ENCODE measurements at places on chromosomes 11 and 22. TPM values are rescaled to one million over a fixed set of nuclear protein-coding genes. Genes with fewer than 3 reads are reported as not detected.

The PTPN5 gene
- total RNA-seq: 0.99 TPM

The OR4D5 gene
- not detected for total RNA-seq

The MYOD1 gene
- 11.8 TPM for total RNA-seq

The CNIH2 gene
- total RNA-seq: 1.6 TPM

The KDM4E gene
- not detected for total RNA-seq

The UBQLNL gene
- 1.5 TPM for total RNA-seq

The ROM1 gene
- total RNA-seq: 1.6 TPM

The TH gene
- 1.3 TPM for total RNA-seq

The AMPD3 gene
- 11.2 TPM for total RNA-seq

The TPBGL gene
- total RNA-seq: 0.06 TPM

The PRG2 gene
- total RNA-seq: 2.0 TPM

The MRGPRX4 gene
- total RNA-seq: not detected

The KCNK4 gene
- total RNA-seq: not detected

The ARL14EP gene
- 26.9 TPM for total RNA-seq

The CRYBB3 gene
- not detected for total RNA-seq

The NPTXR gene
- total RNA-seq: 6.9 TPM

The NLRP14 gene
- total RNA-seq: 0.99 TPM

The RHOD gene
- 13.7 TPM for total RNA-seq

The CCDC88B gene
- 10.8 TPM for total RNA-seq

The PDGFB gene
- 15.8 TPM for total RNA-seq

The ZNF70 gene
- total RNA-seq: 9.0 TPM

The HEPN1 gene
- total RNA-seq: not detected

The FADD gene
- total RNA-seq: 23.0 TPM
